ENCODE measurements at places on chromosomes 4 and X. TPM values are rescaled to one million over a fixed set of nuclear protein-coding genes. Genes with fewer than 3 reads are reported as not detected.
A peak's percentile ranks its signal among the peaks of the same experiment; 100 is the strongest.

DNA sequence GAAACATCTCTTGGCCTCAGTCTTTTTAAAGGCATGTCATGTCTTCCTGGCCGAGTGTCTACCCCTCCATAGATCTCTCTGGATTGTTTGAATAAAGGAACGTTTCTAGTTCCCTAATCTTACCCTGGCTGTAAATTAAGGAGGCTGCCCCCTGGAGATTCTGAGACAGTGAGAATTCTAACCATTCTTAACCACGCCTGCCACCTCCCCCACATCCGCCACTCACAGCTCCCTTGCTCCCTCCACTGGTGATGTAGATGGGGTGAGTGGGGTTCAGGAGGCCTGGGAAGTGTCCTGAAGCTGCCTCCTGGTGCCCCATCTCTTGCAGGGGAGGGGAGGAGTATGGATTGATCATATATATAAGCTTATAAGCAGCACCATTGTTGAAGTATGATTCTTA lies 48.0 kb upstream of the TRIM2 start:
- peak overlapping the region; percentile 50 for H3K27ac ChIP-seq
- no peak for DNase-seq
- peaks cover 14% of the 10 kb centered on the region for H3K4me1 ChIP-seq
- no peak overlapping the region for H3K4me3 ChIP-seq
- H3K27me3 ChIP-seq: no peaks in the 10 kb centered on the region
- no peaks in the 10 kb centered on the region for H3K36me3 ChIP-seq

DNA sequence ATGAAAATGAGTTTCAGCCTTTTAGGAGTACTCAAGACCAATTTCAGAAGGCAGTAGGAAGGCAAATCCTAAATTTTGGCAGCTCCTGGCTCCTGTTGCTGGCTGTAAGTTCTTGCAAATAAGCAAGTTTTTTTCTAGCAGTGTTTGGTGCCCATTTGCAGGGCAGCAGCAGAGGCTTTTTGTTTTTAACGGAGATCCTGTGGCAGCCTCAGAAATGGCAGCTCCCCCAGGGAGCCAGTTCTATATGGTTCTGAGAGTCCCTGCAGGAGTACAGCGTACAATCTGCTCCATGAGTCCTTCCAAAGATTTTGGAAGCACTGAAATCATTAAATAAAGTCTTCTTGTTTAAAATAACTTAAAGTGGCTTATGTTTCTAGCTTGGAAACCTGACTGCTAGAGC lies 171.9 kb downstream of the NDST4 start:
- DNase-seq: no peak
- no peaks in the 10 kb centered on the region for H3K27me3 ChIP-seq
- H3K27ac ChIP-seq: no peak overlapping the region
- no peaks in the 10 kb centered on the region for H3K4me1 ChIP-seq
- H3K36me3 ChIP-seq: no peaks in the 10 kb centered on the region

DNA sequence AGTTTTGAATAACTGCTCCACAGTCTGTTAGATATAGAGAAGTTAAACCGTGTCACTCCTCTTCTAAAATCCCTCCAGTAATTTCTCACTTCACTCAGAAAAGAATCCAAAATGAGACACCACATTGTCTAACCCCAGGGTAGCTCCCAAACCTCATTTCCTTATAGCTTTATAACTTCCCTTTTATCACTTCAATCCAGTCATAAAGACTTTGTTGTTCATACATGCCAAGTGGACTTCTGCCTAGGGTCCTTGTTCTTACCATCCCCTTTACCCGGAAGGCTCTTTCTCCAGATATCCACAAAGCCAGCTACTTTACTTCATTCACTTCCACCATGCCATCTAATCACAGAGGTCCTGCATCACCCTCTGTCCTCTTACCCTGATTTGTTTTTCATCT lies 156.2 kb downstream of the GABRB1 start:
- H3K27me3 ChIP-seq: no peaks in the 10 kb centered on the region
- H3K36me3 ChIP-seq: no peaks in the 10 kb centered on the region
- no peak for DNase-seq
- H3K27ac ChIP-seq: no peak overlapping the region
- no peak overlapping the region for H3K4me3 ChIP-seq
- H3K4me1 ChIP-seq: no peaks in the 10 kb centered on the region

DNA sequence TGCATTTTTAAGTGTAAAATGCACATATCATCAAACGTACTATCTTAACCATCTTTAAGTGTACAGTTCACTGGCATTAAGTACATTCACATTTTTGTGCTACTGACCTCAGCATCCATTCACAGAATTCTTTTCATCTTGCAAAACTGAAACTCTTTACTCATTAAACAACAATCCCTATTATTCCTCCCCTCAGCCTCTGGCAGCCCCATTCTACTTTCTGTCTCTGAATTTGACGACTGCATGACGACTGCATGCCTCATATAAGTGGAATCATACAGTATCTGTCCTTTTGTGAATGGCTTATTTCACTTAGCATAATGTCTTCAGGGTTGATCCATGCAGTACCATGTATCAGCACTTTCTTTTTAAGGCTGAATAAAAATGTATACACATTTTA lies 38.7 kb downstream of the CNKSR2 start:
- H3K4me3 ChIP-seq: no peak overlapping the region
- no peaks in the 10 kb centered on the region for H3K36me3 ChIP-seq
- no peaks in the 10 kb centered on the region for H3K4me1 ChIP-seq
- no peaks in the 10 kb centered on the region for H3K27me3 ChIP-seq
- H3K27ac ChIP-seq: no peak overlapping the region
- no peak for DNase-seq

Gene PPEF2
- not detected for polyA plus RNA-seq

- no peaks in the 10 kb centered on the region for H3K27me3 ChIP-seq
- H3K4me1 ChIP-seq: no peaks in the 10 kb centered on the region
- H3K27ac ChIP-seq: no peak overlapping the region
- peaks cover 2% of the 10 kb centered on the region for H3K36me3 ChIP-seq
Measured at GRCh38 chr4:168461821-168462220, 18.5 kb downstream of the DDX60L start.

- no peak overlapping the region for H3K27ac ChIP-seq
- H3K4me3 ChIP-seq: no peak overlapping the region
- DNase-seq: no peak
- no peaks in the 10 kb centered on the region for H3K36me3 ChIP-seq
- H3K4me1 ChIP-seq: peaks cover 4% of the 10 kb centered on the region
- H3K27me3 ChIP-seq: no peaks in the 10 kb centered on the region
Measured at GRCh38 chr4:89645482-89645881, 191.5 kb downstream of the SNCA start.

GRCh38 chrX:96540111-96540631 lies 144.5 kb upstream of the DIAPH2 start:
- no peak for DNase-seq
- H3K27ac ChIP-seq: no peak overlapping the region
- no peaks in the 10 kb centered on the region for H3K27me3 ChIP-seq
- no peaks in the 10 kb centered on the region for H3K36me3 ChIP-seq
- no peak overlapping the region for H3K4me3 ChIP-seq
- no peaks in the 10 kb centered on the region for H3K4me1 ChIP-seq

Gene RBMXL3
- not detected for polyA plus RNA-seq

Gene ZNF732
- polyA plus RNA-seq: 0.05 TPM

Gene BEX1
- polyA plus RNA-seq: 170 TPM

Gene ZBTB49
- polyA plus RNA-seq: 3.1 TPM

- H3K36me3 ChIP-seq: no peaks in the 10 kb centered on the region
- H3K27me3 ChIP-seq: no peaks in the 10 kb centered on the region
- no peaks in the 10 kb centered on the region for H3K4me1 ChIP-seq
- DNase-seq: no peak
- H3K4me3 ChIP-seq: no peak overlapping the region
Measured at GRCh38 chr4:90537491-90537890, 410.3 kb downstream of the CCSER1 start.

- no peaks in the 10 kb centered on the region for H3K36me3 ChIP-seq
- no peaks in the 10 kb centered on the region for H3K27me3 ChIP-seq
- no peaks in the 10 kb centered on the region for H3K4me1 ChIP-seq
- no peak overlapping the region for H3K4me3 ChIP-seq
- H3K27ac ChIP-seq: no peak overlapping the region
Measured at GRCh38 chr4:111963158-111963700, 182.0 kb upstream of the FAM241A start.

GRCh38 chr4:138761638-138762220 lies 253.9 kb upstream of the NOCT start:
- no peaks in the 10 kb centered on the region for H3K4me1 ChIP-seq
- no peak overlapping the region for H3K4me3 ChIP-seq
- no peak overlapping the region for H3K27ac ChIP-seq
- H3K36me3 ChIP-seq: no peaks in the 10 kb centered on the region
- H3K27me3 ChIP-seq: no peaks in the 10 kb centered on the region
- DNase-seq: no peak

DNA sequence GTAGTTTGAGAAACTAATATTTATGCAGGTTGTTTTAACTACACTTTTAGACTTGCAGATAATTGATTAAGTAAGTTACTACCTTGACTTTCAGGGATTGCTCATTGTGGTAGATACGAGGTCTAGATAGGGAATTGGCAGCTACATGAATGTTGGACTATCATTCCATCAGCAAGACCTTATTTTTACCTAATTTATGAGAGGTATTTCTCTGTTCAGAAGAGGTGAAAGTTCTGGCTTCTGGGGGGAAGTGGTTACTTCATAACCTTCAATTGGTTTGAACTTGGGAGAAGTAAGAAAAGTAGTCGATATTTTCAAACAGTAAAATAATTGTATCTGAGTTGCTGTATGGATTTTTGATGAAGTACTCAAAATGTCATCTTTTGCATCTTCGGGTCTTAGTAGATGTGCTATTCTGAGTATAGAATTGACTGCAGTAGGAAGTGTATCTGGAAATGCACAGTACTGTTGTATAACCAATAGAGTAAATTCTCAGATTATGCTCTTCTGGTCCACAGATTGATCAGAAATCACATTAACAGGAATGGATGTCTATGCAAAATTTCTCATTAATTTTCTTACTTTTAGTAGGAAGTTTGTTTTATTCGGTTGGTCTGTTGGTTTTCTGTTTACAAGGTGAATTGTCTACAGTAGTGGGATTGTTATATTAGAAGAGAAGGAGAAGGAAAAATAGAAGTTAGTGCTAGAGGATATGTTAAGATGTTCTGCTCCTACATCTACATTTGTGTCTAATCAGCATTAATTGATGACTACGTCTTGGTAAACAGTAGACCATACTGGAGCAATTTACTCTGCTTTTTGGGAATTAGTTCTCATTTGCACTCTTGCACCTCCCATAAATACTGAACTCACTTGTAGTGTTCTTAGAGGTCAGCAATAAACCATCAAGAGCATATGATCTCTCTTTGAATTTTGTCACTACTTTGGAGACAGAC lies 3.0 kb downstream of the NFKB1 start:
- H3K4me1 ChIP-seq: peaks cover 8% of the 10 kb centered on the region
- no peak for DNase-seq
- H3K27ac ChIP-seq: no peak overlapping the region
- no peak overlapping the region for H3K4me3 ChIP-seq
- H3K36me3 ChIP-seq: no peaks in the 10 kb centered on the region

Gene FAM47E
- polyA plus RNA-seq: 2.5 TPM

Gene IL3RA
- not detected for polyA plus RNA-seq

GRCh38 chr4:168841000-168841671 lies 168.9 kb downstream of the CBR4 start:
- DNase-seq: no peak
- H3K27me3 ChIP-seq: no peaks in the 10 kb centered on the region
- H3K36me3 ChIP-seq: peaks cover 37% of the 10 kb centered on the region
- no peak overlapping the region for H3K4me3 ChIP-seq

GRCh38 chr4:162852642-162853041 lies 314.0 kb downstream of the NAF1 start:
- H3K4me1 ChIP-seq: no peaks in the 10 kb centered on the region
- H3K4me3 ChIP-seq: no peak overlapping the region
- H3K36me3 ChIP-seq: no peaks in the 10 kb centered on the region
- no peak overlapping the region for H3K27ac ChIP-seq
- H3K27me3 ChIP-seq: no peaks in the 10 kb centered on the region

GRCh38 chr4:8182858-8183725 lies 16.0 kb upstream of the SH3TC1 start:
- no peak overlapping the region for H3K4me3 ChIP-seq
- no peak for DNase-seq
- no peaks in the 10 kb centered on the region for H3K27me3 ChIP-seq
- H3K27ac ChIP-seq: no peak overlapping the region

Gene PNMA6F
- polyA plus RNA-seq: not detected

Gene TSPAN7
- 0.39 TPM for polyA plus RNA-seq

DNA sequence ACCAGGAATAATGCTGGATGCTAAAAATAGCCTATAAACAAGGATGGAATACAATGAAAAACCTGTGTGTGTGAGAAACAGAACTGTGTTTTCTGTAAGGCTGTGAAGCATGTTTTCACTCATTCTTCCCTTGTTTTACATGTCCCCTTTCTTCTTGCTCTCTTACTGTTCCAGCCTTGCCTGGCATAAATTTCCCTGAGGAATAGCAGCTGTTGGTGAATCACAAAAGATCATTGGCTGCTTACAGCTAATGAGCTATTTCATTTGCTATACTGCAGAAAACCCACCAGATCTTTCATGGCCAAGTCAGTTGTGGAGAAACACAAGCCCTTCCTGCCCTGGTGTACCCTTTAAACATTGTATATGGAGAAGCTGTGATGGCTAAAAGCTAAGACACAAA lies 91.1 kb downstream of the LDB2 start:
- no peak for DNase-seq
- H3K4me3 ChIP-seq: no peak overlapping the region
- H3K27me3 ChIP-seq: no peaks in the 10 kb centered on the region
- no peaks in the 10 kb centered on the region for H3K4me1 ChIP-seq
- peaks cover 3% of the 10 kb centered on the region for H3K36me3 ChIP-seq
- H3K27ac ChIP-seq: no peak overlapping the region

Gene SYP
- 0.76 TPM for polyA plus RNA-seq

Gene TRIM75
- not detected for polyA plus RNA-seq

GRCh38 chr4:98987720-98988119 lies 7.8 kb upstream of the METAP1 start:
- H3K4me1 ChIP-seq: no peaks in the 10 kb centered on the region
- H3K27me3 ChIP-seq: no peaks in the 10 kb centered on the region
- no peaks in the 10 kb centered on the region for H3K36me3 ChIP-seq
- DNase-seq: no peak
- no peak overlapping the region for H3K27ac ChIP-seq

GRCh38 chr4:70183168-70183939 lies 12.2 kb upstream of the ODAM start:
- peaks cover 5% of the 10 kb centered on the region for H3K27me3 ChIP-seq
- H3K4me3 ChIP-seq: no peak overlapping the region
- H3K4me1 ChIP-seq: no peaks in the 10 kb centered on the region
- H3K36me3 ChIP-seq: no peaks in the 10 kb centered on the region

Gene FHDC1
- 0.03 TPM for polyA plus RNA-seq

Gene SLC7A11
- polyA plus RNA-seq: 4.4 TPM

GRCh38 chr4:139833151-139833910 lies 167.7 kb downstream of the MGST2 start:
- H3K4me1 ChIP-seq: peaks cover 22% of the 10 kb centered on the region
- H3K27me3 ChIP-seq: no peaks in the 10 kb centered on the region
- no peak overlapping the region for H3K4me3 ChIP-seq
- no peak for DNase-seq
- H3K36me3 ChIP-seq: no peaks in the 10 kb centered on the region

Data from SK-N-SH (cell line).